ENCODE measurements at places on chromosomes 7 and 10.

GRCh38 chr10:86489071-86489810, 32.4 kb downstream of the WAPL start:
- no peak for DNase-seq

DNA sequence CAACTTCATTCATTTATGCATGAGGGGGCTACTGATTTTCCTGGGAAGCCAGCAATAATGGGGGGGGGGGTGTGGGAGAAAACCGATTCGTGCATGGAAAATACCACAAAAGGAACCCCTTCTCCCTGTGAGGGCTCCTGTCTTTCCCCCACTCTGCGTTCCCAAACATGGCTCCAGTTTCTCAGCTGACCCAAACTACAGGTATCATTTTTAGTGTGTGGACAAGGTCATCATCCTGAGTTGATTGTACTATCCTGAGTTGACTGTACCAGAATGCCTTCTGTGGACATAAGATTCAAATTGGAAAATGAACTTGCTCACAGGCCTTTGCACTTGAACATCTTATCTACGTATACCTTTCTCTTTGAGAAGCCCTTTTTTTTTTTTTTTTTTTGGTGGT, 49.9 kb downstream of the ZRANB1 start:
- DNase-seq, result no peak

DNA sequence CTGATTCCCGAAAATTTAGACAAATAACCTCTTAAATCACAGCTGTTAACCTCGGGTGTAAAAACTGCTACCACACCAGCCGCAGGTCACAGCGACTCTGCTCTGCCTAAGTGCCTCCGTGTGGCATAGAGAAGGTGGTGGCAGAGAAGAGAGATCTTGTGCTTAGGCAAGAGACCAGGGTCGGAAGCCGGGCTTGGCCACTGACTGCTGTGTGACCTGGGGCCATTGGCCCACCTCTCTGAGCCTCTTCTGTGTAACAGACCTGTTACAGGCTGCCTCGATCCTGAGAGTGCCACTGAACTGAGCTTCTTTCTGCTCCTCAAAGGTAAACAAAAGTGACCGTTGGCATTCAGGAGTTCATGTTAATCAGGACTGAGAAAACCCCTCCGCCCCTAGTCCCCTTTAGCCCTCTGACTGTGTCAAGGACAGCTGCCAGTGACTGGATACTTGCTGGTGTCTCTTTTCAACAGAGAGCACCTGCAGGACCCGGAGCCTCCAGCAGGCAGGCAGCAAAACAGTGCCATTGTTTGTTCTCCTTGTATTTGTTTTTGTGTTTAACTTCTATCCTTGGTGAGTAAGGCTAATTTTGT, 36.5 kb downstream of the ZMIZ1 start:
- no peak for DNase-seq

DNA sequence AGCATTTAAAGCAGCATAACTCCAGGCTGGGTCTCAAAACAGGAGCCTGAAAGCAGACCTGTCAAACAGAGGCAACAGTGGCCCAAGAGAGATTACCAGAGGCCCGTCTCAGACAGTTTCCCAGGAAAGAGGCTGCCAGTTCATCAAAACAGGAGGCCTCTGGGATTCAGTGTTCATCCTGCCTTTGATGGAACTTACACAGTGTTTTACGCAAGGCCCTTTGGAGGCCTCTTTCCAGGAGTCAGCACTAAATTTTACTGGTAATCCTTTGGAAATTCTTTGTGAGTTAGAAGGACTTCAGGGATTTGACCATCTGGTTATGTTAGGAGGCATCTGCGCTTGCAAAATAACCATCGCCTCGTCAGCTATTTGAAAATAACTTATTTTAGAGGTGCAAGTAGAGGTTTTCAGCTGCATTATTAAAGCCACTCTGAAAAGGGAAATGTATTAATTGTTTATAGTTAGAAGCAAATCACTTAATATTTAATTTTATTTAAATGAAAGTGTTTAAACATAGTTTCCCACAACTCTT, 501.2 kb upstream of the COBL start:
- no peak for DNase-seq

GRCh38 chr7:17489961-17490360, 191.5 kb downstream of the AHR start:
- DNase-seq, result no peak

DNA sequence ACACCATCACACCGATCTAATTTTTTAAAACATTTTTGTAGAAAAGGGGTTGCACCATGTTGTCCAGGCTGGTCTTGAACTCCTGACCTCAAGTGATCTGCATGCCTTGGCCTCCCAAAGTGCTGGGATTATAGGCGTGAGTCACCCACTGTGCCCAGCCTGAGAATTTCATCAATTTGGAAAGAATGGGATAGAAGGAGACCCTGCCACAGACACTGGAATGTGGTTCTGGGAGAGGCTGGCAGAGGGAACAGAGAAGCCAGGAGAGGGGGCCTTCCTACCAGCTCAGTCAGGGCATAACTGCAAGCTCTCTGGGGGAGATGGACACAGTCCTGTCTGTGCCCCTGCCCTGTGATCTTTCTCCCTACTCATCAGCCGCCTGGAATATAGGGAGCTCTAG, 42.1 kb upstream of the MKRN1 start:
- DNase-seq, result no peak

DNA sequence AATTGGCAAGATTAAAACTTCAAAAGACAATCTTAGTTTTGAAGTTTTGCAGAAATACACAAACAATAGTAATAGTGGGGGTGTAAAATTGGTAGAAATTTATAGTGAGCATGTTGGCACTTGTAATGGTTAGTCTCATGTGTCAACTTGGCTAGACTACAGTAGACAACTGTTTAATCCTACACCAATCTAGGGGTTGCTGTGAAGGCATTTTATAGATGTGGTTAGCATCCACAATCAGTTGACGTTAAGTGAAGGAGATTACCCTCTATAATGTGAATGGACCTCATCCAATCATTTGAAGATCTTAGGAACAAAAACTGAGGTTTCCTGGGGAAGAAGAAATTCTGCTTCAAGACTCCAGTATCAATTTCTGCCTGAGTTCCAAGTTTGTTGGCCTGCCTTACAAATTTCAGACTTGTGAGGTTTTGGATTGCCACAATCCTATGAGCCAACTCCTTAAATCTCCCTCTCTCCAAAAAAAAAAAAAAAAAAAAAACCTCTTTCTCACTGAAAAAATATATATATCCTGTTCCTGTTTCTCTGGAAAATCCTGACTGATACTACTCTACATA, 531.6 kb upstream of the IGFBP3 start:
- DNase-seq, result no peak

DNA sequence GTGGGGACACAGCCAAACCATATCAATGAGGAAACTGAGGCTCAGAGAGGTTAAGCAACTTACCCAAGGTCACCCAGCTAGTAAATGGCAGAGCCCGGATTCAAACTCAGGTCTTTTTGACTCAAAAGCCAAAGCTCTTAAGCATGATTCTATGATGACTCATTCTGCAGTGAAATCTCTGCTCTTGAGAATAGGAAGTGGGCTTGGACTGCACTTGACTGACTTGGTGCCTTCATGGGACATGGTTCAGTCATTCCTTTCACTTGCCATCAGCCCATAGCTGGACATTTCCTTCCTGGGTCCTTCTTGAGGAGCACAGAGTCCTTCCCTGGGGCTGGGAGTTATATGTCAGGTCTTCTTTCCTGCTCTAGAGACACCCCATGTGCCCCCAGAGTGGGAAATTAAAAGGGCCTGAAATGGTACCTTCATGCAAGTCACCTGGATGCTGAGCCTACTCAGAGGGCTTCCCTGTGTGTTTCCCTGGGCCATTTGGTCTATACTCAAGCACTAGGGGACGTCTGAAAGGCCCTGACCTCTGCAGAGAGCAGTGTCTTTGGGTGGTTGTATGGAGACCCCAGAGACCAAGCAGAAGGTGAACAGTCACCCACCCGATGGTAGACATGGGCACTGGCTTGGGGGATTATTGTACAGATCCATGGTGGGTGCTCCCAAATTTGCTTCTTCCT, 62.4 kb upstream of the SDK1 start:
- DNase-seq, result no peak

DNA sequence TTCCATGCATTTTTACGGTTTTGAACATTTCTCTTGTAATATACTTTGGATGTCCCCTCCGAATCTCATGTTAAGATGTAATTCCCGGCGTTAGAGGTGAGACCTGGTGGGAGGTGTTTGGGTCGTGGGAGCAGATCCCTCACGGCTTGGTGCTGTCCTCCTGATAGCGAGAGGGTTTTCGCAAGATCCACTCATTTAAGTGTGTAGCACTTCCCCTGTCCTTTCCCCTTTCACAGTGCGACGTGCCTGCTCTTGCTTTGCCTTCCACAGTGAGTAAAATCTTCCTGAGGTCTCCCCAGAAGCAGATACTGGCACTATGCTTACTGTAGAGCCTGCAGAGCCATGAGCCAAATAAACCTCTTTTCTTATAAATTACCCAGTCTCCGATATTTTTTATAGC, 6.6 kb downstream of the GPR141 start:
- DNase-seq, result no peak

GRCh38 chr7:112089551-112089950, 116.6 kb downstream of the DOCK4 start:
- no peak for DNase-seq

GRCh38 chr10:74955796-74956195, 129.4 kb downstream of the KAT6B start:
- DNase-seq, result no peak

GRCh38 chr7:26916336-26916735, 51.9 kb upstream of the SKAP2 start:
- DNase-seq, result no peak

- no peak for DNase-seq
These were observed 43.2 kb downstream of the HDAC9 start for GRCh38 chr7:18538554-18539250.

GRCh38 chr10:14539176-14539575, 208.5 kb upstream of the FRMD4A start:
- no peak for DNase-seq

DNA sequence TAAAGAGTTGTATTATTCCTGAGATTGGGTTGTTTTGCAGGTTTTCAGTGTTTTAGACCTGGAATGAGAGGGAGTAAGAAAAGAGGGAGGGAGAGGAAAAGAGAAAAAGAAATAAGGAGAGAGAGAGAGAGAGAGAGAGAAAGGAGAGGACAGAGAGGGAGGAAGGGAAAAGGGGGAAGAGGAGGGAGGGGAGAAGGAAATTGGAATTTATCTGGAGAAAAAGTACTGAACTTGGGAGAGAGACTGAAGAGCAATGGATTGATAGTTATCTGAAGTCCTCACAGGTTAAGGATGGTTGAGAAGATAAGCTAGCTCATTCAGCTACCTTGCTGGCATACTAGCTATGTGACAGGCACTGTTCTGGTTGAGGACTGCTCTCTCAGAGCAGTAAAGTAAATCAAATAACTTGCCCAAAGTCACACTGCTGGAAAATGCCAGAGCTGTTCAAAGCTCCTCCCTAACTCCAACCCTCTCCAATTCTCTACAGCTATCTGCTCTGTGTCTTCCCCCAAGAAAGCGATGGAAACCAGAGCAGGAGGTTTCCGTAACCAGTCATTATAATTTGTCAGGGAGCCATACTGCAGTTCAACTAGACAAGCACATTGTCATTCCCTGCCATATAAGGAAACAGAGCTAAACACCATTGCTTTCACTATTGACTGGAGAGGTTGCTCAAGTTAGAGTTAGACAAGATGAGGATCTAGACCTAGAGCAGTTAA, 10.7 kb downstream of the CALD1 start:
- DNase-seq, result no peak

GRCh38 chr7:50869108-50869725, 86.5 kb upstream of the GRB10 start:
- no peak for DNase-seq

DNA sequence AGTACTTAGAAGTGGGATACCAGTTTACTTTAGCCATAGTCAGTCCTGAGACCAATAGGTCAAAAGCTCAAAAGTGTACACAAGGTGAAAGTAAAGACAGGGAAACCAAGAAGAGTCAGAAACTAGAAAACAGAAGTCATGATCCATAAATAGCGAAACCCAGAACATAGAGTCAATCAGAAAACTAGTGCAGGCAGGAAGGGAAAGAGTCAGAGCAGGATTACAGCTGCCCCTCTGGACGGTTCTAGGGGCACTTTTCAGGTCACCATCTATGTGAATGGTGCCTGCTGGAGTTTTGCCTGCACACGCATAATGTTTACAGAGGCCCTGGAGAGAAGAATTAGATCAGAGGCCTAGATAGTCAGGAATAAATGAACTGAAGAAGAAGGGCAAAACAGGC, 22.4 kb upstream of the DMTF1 start:
- no peak for DNase-seq

- no peak for DNase-seq
These were observed 5.1 kb downstream of the UNC5B start for GRCh38 chr10:71217266-71218045.

GRCh38 chr10:112390125-112390703, 16.3 kb downstream of the ACSL5 start:
- DNase-seq, result no peak

GRCh38 chr10:108631332-108631731, 1292.0 kb downstream of the XPNPEP1 start:
- DNase-seq, result no peak

Data from NCI-H187 (cell line).